ENCODE measurements at places on chromosomes 7 and 10.

DNA sequence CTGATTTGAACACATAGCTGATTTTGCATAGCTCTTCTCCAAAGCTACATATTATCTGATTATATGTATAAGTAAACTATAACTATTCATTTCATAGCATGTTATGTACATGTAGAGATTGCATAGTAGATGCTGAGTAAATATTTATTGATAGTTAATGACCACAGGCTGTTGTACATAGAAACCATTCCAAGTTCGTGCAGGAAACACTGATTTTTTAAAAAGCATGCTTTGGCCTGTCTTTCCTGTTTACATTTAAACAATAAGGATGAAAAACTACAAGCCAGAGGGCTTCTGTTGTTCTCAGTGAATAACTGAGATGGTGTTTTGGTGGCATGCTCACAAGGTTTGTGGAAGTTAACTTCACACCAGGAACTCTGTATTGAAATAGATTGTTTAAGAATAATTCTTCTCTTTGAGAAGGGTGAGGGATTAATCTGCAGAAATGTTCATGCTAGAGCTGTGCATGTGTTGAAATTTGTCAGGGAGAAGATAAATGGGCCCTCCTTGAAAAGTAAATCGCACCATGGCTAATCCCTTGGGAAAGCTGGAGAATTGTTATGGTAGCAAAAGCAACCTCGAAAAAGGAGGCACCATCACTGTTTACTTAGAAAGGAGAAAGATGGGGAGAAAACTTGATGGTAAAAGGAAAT lies 120.2 kb upstream of the SP8 start:
- DNase-seq = no peak

DNA sequence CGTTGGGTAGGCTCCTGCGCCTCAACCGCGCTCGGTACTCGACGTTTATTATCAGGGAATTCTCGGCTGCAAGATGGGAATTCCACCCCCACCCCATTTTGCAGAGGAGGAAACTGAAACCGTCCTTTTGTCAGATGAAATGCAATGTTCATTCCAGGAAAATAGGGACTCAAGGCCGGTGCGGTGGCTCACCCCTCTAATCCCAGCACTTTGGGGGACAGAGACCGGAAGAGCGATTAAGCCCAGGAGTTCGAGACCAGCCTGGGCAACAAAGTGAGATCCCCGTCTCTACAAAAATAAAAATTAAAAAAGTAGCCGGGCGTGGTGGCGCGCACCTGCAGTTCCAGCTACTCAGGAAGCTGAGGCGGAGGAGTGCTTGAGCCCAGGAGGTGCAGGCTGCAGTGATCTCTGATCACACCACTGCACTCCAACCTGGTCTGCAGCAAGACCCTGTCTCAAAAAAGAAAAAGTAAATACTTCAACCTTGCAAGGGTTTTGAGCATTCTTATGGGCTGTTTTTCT lies 720 bp upstream of the RFC2 start:
- DNase-seq = no peak

DNA sequence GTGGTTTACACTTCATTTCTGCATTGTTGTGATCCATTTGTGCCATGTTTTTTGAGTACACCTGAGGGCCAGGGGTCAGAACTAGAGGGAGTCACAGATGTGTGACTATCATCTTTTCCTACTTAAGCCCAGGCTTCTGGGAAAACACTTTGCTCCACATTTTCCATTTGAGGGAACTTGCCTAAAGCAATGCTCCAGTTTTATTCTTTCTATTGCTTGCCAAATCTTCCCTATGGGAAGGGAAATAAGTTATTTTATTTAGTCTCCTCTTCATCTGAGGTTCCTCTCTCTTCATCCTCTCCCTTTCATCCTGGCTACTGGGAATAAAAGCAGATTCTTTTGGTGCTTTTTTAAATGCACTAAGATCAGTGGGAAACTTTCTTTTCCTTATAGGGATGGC lies 179.9 kb upstream of the PRSS58 start:
- no peak for DNase-seq

GRCh38 chr10:51675088-51675487 lies 24.3 kb downstream of the CSTF2T start:
- no peak for DNase-seq

GRCh38 chr7:143351060-143351459 lies 11.5 kb downstream of the FAM131B start:
- DNase-seq = peak; percentile 19

DNA sequence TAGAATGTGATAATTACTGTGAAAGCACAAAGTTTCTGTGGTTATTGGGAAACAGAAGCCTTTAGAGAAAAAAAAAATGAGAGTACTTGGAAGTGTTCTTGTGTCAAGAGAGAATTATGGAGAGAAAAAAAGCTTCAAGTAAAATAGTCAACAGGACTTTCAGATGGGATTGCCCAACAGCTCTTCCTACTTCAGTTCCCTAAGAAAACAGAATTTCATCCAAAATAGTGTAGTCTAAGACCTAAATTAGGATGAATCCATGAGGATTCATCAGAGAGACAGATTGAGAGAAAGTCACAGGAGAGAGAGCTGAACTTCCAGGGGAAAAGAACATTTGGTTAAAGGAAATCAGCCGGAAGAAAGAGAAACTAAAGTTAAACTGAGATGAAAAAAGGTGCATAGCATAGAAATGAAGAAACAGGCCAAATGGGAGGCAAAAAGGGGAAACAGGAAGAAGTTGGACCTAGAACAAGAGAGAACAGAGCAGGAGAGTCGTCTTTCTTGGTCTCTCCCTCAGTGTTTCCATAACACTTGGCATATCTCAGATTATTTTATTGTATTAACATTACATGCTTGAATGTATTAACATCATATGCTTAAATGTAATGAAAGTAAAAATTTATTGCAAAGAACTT lies 2.5 kb downstream of the SCIN start:
- no peak for DNase-seq

DNA sequence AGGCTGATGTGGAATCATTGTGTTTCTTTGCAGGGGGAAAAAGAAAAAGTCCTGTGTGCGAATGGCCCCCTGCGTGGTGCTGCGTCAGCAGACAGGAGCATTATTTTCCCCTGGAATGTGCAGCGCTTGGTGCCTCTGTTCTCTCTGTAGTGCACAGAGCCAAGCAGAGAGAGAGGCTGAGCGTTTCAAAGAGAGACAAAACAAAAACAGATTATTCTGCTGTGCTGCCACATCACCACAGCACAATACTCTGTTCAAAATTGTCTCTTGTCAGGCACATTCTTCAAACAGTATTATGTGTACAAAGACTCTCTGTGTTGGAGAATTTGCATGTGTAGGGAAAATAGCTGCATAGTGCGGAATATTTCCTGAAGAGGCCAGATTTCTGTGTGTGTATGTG lies 609.0 kb downstream of the SDK1 start:
- DNase-seq = no peak

DNA sequence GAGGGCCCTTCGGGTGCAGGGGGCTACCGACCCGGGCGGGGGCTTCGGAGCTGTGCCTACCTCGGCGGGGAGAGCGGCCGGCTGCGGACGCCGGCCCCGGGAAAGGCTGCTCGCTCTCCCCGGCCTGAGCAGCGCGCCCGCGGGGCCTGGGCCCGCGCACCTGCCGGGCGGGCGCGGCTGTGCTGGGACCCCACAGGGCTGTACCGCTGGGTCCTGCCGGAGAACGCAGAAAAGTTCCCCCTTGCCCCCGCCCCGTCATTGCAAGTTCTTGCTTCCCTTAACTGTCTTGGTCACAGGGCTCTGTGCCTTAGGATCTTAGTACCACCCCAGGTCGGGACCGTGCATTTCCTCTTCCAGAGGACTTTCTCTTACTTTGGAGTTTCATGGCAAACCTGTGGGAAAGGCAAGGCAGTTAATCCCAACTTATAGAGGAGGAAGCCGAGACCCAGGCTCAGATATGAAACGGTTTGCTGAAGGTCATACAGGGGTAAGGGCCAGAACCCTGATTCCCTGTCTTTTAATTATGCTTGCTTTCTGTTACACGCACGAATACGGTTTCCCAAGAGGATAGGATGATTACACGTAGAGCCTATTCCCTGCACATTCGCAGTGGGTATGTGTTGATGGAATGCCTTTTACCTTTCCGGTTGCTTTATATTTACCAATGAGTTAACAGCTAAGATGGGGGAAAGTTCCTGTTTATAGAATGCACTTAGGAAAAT lies 652 bp downstream of the PCGF5 start:
- no peak for DNase-seq
